ENCODE measurements at places on chromosomes 12 and 14.
A peak's percentile ranks its signal among the peaks of the same experiment; 100 is the strongest.

GRCh38 chr14:99597911-99598600 is 6.0 kb downstream of the CCDC85C start:
- DNase-seq = no peak

DNA sequence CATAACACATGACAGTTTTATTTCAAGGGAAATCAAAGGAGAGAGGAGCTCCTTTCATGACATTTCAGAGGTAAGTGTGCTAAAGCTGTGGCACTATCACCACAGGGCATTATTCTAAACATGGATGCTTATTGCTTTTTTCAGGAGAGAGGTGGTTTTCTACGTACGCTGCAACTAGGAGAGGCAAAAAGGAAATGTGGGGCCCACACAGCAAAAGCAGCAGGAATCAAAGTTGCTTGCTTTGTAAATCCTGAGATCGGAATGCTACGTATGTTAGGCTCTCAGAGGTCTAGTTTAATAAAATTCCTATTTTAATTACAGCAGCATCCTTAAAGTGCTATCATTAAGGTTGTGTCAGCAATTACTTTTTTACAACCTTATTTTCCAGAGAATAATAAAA is 55.0 kb upstream of the GRIP1 start:
- DNase-seq = no peak

- DNase-seq = no peak
These were observed 4.2 kb downstream of the SERPINA10 start for GRCh38 chr14:94288610-94289465.

DNA sequence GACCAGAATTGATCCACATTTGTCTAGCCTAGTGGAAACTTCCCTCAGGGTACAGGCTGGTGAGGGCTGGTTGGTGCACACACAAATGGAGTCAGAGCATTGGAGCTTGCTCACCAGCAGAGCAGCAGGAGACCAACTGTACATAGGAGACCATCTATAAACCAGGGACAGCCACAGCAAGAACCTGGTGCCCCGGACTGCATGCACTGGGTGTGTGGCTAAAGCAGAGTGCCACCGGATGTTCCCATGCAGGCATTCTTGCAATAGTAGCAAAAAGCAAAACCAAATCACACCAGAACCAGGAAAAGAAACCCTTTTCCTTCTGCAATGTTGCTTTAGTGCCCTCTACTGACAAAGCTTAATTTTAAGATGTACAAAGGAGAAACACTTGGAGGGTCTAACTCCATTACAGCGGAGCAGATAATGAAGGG is 136.4 kb downstream of the MDGA2 start:
- DNase-seq = no peak

DNA sequence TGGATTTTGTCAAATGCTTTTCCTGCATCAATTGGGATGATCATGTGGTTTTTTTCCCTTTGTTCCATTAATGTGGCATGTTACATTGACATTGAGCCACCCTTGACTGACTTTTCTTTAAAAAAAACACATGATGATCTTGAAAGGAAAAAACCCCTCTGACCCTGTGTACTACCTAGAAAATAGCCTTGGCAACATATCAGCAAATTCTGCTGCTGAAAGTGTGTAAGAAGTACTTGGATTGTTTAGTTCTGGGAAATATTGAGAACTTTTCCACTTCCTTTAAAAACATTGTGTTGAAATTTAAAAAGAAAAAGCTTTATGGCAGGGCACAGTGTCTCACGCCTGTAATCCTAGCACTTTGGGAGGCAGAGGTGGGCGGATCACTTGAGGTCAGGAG is 20.7 kb downstream of the ACACB start:
- no peak for DNase-seq

- DNase-seq = no peak
These were observed 127.5 kb downstream of the TMX1 start for GRCh38 chr14:51367600-51367931.

GRCh38 chr14:105138021-105138541 is 30.5 kb downstream of the JAG2 start:
- no peak for DNase-seq

GRCh38 chr14:70670992-70671651 is 29.4 kb downstream of the TTC9 start:
- DNase-seq = no peak

GRCh38 chr14:59276235-59276634 is 87.8 kb downstream of the DAAM1 start:
- DNase-seq = no peak

GRCh38 chr12:72075401-72075800 is 136.8 kb downstream of the TPH2 start:
- DNase-seq = no peak

DNA sequence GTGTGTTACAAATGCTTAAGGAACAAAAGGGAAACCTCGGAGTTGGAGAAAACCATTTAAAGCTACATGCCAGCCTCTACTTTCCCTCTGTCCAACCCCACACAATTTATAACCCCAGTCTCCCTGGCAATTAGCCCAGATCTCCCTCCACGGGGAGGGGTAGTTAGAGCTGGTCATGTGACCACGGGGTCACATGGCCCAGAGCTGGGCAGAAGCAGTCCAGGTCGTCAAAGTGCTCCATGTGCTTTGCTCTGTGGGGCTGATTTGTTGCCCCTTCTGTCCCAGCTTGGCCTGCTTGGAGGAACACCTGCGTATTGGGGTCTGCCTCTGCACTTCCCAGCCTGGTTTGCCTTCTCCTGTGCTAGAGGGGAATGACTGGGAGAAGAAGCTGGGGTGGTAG is 219.1 kb downstream of the RBM19 start:
- DNase-seq = peak; percentile 36

GRCh38 chr12:56141946-56142784 is 10.2 kb upstream of the MYL6B start:
- no peak for DNase-seq

DNA sequence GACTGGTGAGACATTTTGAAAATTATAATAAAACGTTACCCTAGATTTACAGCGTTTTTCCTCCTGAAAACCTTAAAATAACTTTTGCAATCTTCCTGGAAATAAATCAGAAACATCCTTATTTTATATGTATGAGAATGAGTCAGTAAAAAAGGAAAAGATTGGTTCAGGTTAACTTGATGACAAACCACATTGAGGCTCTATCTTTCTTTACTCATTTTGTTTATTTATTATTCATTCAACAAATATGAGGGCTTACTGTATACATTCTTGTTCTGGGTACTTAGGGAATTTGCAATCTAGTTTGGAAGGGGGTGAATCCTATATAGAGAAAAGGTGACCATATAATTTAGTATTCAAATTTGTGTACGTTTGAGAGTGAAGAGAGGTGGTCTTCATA is 156.6 kb downstream of the UNC79 start:
- DNase-seq = no peak

GRCh38 chr14:31966896-31967668 is 110.0 kb upstream of the ARHGAP5 start:
- DNase-seq = no peak

GRCh38 chr12:126093908-126094307 is 1028.7 kb downstream of the AACS start:
- DNase-seq = no peak

- DNase-seq = no peak
These were observed 50.6 kb downstream of the ATP23 start for GRCh38 chr12:57992001-57992400.

GRCh38 chr14:29007990-29008389 is 241.4 kb downstream of the FOXG1 start:
- DNase-seq = no peak

GRCh38 chr12:57584050-57584449 is 6.9 kb upstream of the PIP4K2C start:
- no peak for DNase-seq
